ENCODE measurements at places on chromosomes 3 and 15.

DNA sequence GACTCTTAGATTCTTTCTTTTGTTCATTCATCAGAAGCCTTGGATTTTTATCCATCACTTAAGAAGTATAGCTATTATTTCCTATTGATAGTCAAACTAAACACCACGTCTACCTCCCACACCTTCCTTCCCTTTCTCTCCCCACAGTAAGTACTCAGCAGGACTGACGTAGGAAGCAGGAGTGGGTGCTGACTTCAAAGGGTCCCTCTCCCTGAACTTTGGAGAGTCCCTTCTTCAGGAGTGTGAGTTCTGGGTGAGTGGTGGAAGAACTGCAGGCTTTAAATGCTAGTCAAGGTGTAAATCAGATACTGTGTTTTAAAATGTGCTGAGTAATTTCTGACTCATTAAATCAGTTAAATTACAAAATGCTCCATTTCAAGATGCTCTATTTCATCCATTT lies 126.5 kb upstream of the BFSP2 start:
- no peak for DNase-seq

- DNase-seq: no peak
Measured at GRCh38 chr3:132854856-132855535, 132.8 kb upstream of the NPHP3 start.

GRCh38 chr3:53250453-53250852 lies 5.4 kb downstream of the TKT start:
- DNase-seq: no peak

- no peak for DNase-seq
Measured at GRCh38 chr3:64084640-64085039, 61.3 kb upstream of the PSMD6 start.

- DNase-seq: no peak
Measured at GRCh38 chr3:191959876-191960413, 499.0 kb downstream of the PYDC2 start.

- no peak for DNase-seq
Measured at GRCh38 chr15:47870300-47870955, 153.1 kb downstream of the SEMA6D start.

- no peak for DNase-seq
Measured at GRCh38 chr15:49435174-49435573, 12.1 kb downstream of the FGF7 start.

- DNase-seq: no peak
Measured at GRCh38 chr3:170992854-170993253, 33.7 kb downstream of the SLC2A2 start.

- DNase-seq: no peak
Measured at GRCh38 chr15:64610257-64610919, 150.0 kb downstream of the ZNF609 start.

GRCh38 chr3:136929977-136930670 lies 27.7 kb upstream of the IL20RB start:
- no peak for DNase-seq

DNA sequence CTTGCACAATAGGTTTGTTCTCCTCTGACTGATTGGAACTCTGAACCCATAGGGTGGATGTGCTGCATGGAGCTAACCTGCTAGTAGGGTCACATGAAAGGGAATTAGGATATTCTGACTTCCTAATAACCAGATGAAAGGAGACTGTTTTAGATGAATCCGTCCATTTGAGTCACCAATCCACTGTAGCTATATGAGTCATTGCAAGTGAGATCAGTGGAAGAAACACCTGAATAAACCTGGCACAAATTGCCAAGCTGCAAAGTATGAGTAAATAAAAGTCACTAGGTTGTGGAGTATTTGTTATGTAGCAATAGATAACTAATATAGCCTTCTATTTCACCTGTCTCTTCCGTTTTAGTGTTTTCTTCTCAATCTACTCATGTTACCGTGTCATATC lies 584.4 kb downstream of the PDCD6IP start:
- DNase-seq: no peak

- DNase-seq: no peak
Measured at GRCh38 chr3:85535517-85535916, 576.7 kb downstream of the CADM2 start.

DNA sequence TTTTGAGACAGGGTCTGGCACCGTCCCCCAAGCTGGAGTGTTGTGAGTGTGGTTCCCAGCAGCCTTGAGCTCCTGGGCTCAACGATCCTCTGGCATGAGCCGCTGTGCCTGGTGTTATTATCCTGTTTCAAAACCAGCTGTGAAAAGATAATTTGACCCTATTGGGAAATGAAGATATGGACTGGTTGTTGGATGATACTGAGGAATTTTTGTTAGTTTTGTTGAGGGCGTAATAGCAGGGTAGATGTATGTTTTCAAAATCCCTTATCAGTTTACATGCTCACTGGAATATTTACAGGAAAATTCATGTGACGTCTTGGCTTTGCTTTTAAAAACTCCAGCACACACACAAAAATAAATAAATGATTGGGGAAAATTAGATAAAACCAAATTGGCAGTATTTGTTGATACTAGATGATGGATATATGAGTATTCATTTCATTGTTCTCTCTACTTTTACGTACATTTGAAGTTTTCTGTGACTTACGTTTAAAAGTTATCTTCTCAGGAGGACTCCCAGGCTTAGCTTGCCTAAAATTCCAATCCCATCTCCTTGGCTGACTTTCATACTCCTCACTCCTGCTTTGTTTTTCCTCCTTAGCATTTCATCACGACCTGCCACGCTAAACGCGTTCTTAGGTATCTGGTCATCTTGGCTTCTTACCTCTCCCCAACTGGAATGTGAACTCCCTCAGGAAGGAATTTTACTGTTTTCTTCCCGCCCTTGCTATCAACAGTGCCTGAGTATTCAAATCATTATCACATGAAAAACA lies 56.8 kb upstream of the TFRC start:
- DNase-seq: no peak

DNA sequence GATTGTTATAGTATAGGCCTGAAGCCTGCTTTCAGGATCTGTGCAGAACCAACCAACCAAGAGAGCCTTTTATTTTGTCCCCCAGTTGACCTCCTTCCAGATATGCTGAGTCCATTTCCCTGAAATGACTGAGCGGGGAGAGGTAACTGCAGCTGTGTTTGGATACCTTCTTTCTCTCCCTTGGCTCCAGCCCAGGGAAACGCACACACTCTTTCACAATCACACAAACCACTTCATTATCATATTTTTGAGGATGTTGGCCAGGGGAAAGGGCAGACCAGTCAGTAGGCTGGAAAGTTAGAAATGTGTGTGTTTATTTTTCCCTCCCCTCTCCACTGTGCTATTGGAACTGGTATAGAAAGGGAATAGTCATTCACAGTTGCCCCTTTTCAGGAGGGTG lies 417.7 kb upstream of the TBL1XR1 start:
- no peak for DNase-seq

DNA sequence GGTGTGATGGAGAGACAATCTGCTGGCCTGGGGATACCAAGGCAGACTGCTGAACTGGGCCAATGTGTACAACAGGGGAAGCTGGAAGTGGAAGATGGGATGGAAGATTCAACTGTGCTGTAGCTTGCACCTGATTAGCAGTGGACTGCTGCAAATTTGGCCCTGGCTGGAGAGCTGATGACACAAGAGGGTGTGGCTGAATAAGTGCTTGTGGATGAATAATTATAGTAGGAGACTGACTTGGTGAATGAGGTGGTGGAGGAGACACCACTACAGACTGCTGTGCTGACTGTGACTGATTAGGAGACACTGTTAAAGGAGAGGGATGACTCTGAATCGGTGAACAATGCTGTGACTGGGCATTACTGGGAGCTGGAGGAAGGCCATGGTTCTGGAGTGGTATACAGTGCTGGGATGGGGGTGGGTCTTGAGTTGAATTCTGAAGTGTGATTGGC lies 52.5 kb downstream of the PHC3 start:
- peak; percentile 17 for DNase-seq

- DNase-seq: no peak
Measured at GRCh38 chr3:142165194-142165593, 15.8 kb upstream of the TFDP2 start.

DNA sequence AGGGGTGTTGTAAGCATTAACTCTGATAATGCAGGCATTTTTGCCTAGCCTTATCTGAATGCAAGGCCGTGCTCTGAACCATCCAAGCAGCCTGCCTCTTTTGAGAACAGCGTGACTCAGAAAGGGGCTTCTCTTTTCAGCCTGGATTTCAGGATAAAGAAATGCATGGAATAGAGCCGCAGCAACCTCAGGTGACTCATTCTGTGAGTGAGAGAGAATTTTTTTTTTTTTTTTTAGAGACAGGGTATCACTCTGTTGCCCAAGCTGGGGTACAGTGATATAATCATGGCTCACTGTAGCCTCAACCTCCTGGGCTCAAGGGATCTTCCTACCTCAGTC lies 20.6 kb upstream of the PDE8A start:
- DNase-seq: no peak

DNA sequence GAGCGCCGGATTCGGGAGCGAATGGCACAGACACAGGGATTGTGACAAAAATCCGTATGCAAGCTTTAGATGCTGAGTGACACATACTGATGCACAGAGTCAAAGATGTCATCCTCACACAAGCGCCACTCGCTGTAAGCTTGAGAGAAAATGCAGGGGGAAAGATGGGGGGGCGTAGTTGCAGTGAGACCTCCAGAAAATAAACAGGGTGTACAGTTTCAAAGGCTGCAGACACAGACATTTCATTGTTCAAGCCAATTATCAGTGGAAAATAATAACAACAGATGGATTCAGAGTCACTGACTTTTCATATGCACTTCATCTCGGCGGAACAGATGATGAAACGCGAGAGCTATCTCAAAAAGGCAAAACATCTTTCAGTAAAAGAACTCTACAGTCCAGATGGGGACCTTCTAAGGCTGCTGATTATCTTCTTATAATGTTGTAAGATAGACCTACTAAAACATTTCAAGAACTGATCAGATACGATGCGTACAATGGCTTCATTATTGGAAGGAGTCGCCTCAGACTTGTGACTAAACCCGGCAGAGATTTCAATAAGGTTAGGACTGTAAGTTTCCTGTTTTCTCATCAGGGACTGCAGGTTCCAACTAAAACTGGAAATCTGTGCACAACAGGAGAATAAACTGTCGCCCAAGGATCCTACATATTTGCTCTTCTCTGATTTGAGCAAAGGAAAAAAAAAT lies 275.4 kb downstream of the FOXP1 start:
- DNase-seq: no peak

DNA sequence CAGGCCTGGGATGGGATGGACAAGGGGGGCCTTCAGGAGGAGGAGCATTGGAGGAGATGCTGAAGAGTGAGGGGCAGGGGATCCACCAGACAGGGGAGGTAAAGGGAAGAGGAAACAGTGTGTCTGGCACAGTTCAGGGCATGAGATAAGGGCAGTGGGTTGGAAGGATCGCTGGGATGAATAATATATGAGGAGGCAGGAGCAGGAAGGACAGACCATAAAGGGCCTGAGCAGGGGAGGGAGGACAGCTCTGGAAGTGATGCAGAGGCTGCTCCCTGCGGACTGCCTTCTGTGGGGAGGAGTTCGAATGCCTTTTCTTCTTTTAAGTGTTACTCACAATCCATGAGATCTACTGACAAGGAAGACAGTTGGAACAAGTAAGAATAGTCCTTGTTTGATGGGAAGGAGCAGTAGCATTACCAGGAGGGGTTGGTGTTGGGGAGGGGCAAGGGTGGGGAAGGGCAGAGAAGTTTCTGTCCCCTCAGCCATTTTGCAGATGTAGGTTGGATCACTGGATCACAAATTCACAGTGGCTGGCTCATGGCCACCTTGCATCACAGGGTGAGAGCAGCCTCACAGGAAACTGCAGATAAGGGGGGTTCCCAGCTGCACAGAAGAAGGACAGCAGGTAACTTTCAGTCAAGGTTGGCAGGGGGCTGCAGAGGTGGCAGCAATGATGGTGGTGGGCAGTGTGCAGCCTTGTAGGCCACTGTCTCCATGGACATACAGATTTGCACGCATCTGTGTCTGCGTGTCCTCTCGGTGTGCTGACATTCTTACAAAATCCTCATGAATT lies 91.9 kb upstream of the SNRPN start:
- DNase-seq: no peak

DNA sequence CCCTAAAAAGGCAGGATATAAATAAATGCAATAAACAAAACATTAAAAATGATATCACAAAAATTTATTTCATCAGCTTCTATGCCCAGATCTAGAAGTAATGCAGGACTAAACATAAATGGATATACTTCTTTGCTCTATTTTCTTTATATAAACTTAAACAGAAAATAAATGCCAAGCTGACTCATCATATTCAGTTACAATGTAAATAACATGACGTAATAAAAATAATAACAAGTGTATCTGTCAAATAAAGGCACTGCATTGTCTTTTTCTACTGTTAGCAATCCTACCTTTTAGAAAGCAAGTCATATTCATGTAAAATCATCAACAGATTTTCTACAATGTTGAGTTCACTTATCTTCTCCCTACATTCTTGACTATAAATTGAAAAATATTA lies 61.6 kb downstream of the NEK10 start:
- no peak for DNase-seq

DNA sequence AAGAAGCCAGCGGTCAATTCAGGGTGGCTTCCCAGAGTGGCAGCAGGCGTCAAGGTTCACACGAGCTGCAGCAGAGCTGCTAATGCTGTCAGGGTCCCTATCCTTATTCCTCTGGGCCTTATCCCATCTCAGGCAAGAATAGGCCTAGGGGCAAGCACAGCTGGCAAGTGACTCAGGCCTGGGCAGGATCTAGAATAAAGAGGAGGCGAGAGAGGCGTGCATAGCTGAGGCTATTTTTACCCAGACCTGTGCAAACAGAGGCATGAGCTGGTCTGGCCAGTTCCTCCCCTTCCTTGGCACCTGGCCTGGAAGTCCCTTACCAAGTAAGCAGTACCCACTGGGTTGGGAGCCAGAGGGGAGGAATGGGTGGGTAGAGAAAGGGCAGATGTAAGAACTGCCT lies 12.2 kb upstream of the VIPR1 start:
- DNase-seq: no peak

DNA sequence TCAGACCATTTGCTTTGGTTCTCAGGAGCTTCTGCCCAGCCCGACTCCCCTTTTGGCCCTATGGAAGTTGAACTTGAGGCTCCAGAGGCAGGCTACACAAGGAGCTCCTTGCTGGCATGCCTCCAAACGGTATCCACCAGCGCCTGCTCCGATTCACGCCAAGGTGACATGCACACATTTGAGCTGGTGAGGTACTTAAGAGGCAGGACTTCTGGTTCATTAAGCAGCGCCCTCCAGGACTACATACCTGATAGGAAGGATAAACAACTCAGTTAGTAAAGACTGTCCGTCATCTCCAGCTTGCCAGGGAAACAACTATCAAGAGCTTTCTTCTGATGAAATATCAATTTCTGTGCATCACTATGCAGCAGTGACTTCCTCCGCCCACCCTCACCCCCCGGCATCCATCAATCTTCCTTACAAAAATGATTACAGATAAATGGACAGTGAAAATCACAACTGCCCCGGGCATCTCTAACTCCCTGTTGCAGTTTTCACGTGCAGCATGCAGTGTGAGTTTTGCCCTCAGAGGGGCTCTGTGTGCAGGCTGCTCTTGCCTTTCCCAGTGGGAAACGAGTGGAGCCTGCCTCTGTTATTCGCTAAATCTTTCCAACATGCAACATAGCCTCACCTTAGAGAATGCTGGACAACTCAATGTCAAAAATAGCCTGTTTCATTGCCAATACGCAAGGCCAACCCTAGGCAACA lies 122.9 kb downstream of the ARRDC4 start:
- no peak for DNase-seq

GRCh38 chr3:120418866-120419490 lies 31.8 kb downstream of the FSTL1 start:
- peak; percentile 15 for DNase-seq

- no peak for DNase-seq
Measured at GRCh38 chr3:67198374-67198773, 200.3 kb downstream of the KBTBD8 start.

Measured in activated T-cell treated with anti-CD3 and anti-CD28 coated beads, Interleukin-2, amount 50 U/mL, for 72 hours (primary cell).